GM23338 (cell line): ENCODE measurements at places on chromosomes 16 and 17.

DNA sequence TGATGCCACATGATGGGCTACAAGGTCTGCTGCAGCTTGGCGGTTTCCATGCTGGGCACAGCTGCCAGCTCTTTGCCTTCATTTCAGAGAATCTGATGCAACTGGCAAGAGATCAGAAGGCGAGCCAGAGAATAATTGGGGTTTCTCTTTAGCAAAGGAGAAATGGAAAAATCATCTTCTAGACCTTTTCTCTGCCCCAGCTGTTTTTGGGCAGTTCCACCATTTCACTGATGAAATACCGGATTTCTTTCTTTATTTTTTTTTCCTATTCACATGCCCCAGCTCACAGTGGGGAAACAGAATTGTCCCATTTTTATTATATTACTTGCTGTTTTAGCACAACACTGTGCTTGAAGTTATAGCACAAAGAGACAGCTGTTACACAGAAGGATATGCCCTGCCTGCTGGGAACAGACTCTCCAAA lies 439.3 kb upstream of the GOT2 start:
- no peak for DNase-seq

DNA sequence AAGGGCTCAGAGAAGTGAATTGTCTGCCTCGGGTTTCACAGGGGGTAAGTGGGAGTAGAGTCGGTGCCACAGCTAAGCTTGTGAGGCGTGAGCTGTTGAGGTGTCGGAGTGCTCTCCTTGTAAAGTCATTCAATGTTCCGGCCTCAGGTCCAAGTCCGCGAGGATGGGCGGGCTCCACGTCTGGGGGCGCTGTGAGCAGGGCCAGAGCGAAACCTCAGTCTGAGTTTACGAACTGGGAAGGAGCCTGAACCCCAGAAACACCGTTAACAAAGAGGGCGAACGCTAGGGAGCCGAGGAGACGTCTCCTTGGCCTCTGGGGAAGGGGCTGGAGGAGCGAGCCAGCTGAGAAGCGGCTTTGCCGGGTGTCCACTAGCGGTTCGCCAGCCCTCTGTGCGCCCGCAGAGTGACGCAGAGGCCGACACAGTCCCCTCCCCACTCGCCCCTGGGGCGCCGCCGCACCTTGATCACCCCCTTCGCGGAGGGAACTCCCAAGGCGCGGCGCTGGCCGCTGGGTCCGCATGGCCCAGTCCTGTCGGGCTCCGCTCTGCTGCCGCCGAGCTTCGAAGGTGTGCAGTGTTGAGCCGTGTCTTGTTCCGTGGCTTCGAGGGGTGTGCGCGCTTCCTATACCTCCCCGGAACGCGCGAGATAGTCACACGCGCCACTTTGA lies 4.9 kb downstream of the IRX3 start:
- peak; percentile 63 for DNase-seq

GRCh38 chr17:32558997-32559650 lies 72.3 kb downstream of the CDK5R1 start:
- no peak for DNase-seq

- peak; percentile 96 for DNase-seq
These were observed 1.4 kb upstream of the PLEKHH3 start for GRCh38 chr17:42677921-42678781.

- DNase-seq: no peak
These were observed 148.3 kb downstream of the CDH8 start for GRCh38 chr16:61887903-61888302.

DNA sequence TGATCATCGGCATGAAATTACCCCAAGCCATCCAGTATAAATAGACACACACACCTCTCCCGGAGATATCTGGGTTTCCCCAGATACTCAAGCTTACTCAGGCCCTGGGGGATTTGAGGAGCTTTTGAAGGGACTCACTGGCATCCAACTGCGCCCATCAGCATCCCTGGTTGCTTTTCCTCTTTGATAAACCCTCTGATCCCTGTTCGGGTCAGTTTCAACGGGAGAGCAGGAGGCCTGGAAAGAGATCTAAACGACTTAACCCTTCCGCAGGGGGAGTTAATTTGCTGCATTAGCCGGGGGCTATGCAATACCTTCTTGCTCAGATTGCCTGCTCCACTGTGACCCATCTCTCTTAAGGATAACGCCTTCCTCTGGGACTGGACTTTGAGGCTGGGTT lies 76.6 kb downstream of the MAF start:
- no peak for DNase-seq

- DNase-seq: no peak
These were observed 337.7 kb downstream of the TOX3 start for GRCh38 chr16:52209227-52209626.

- DNase-seq: no peak
These were observed 3.4 kb downstream of the CCP110 start for GRCh38 chr16:19527161-19527560.

GRCh38 chr17:10197362-10197720 lies 1.1 kb downstream of the GAS7 start:
- no peak for DNase-seq

GRCh38 chr16:12265108-12265507 lies 288.6 kb downstream of the SNX29 start:
- DNase-seq: no peak

DNA sequence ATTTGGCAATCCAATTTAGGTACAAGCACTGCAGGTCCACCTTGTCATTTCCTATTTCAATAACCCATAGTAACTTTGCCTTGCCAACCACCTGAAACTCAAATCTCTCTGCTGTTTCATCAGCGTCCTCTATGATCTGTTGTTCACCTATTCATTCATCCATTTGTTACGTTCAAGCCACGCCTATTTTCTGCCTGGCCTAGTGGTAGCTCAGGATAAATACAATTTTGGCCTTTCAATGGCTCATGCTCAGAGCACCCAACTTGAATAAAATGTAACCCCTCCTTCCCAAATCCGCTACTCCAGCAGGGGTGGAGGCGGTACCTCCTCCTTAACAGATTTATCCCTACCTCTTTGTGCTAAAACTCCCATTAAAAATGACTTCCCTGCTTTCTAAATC lies 3.6 kb upstream of the FBXO47 start:
- peak; percentile 20 for DNase-seq

- DNase-seq: no peak
These were observed 12.4 kb upstream of the STRADA start for GRCh38 chr17:63754046-63754445.

GRCh38 chr16:17067882-17068281 lies 402.9 kb downstream of the XYLT1 start:
- no peak for DNase-seq

GRCh38 chr16:88058817-88059216 lies 107.6 kb downstream of the BANP start:
- DNase-seq: no peak

DNA sequence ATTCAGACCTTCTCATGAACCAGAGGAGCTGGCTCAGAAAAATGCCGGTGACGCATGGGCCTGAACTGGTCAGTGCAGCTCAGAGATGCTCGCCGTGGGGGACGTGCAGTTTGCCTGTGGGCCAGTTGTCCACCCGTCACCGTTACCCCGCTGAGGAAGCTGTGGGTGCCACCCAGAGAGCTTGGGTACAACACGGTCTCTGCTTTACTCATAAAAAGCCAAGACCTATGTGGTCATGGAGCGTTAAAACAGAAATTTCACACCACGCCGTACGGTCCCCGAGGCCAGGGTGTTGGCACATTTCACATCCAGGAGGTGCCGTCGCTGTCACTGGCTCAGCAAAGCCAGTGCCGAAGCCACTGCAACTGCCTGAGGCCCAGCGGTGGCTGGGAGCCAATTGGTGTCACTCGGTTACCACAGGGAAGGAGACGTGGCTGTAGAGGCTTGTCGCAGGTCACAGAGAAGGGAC lies 120.9 kb downstream of the METRNL start:
- no peak for DNase-seq

GRCh38 chr17:57033296-57033695 lies 51.8 kb upstream of the AKAP1 start:
- no peak for DNase-seq

- no peak for DNase-seq
These were observed 30.8 kb downstream of the FA2H start for GRCh38 chr16:74743668-74744299.

DNA sequence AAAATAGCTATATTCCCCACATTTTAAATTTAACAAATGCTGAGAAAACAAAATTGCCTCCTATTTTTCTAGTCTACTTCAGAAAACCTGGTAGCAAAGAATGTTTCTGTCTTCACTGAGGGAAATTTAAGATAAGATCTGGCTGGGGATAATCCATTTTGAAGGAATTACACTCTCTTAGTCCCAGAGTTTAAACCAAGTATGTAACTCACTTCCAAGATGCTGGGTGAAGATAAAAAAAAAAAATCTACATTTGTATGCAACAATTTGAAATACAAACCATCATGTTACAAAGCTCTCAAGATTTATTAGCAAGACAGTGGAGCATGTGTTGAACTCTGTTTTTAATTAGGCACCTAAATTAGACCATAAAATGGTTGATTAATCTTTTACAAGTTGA lies 5.7 kb downstream of the HS3ST3B1 start:
- DNase-seq: no peak
